ENCODE measurements at places on chromosomes 5 and 9.

- no peak for DNase-seq
Observed at GRCh38 chr9:110571801-110572483, 7.6 kb downstream of the SVEP1 start.

- no peak for DNase-seq
Observed at GRCh38 chr5:141567513-141568117, 51.2 kb downstream of the DIAPH1 start.

- no peak for DNase-seq
Observed at GRCh38 chr5:999724-1000123, 8.9 kb upstream of the NKD2 start.

DNA sequence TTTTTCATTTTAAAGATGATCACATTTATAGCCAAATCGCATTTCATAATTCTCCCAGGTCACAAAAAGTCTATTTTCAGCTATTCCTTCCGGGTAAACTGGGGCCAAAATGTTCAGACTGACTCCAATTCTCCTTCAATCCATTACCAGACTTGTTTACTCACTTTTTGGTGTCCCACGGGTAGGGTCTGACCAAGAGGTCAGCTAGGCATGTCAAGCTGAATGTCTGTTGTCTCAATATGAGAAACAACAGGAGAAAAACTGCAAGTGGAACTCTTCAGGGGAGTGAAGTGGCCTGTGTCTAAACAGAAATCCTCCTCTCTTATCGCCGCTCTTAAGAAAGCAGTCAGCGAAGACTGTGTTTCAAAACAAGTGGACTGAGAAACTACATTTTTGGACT, 171.3 kb downstream of the APBA1 start:
- DNase-seq = no peak

GRCh38 chr9:137294681-137295237, 7.3 kb downstream of the NRARP start:
- no peak for DNase-seq

- DNase-seq = no peak
Observed at GRCh38 chr9:93086447-93087224, 9.4 kb upstream of the CARD19 start.

DNA sequence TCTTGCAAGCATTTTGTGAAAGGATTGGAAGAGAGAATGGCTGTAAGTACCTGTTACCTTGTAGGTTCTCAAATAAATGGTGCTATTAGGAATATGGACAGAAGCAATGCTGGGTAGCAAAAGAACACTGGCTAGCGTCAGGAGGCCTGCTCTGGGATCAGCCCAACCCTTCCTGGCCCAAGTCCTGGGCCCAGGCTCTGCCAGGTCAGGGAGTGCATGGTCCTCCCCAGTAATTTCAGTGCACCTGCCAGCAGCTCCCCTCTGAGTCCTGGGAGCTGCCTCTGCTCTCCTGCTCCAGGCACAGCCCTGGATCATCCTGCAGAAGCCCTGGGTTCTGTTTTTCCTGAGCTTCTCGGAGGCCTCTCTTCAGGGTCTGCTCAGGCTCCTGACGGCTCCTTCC, 89.5 kb upstream of the ARAP3 start:
- DNase-seq = no peak

GRCh38 chr9:14107495-14107894, 206.4 kb downstream of the NFIB start:
- no peak for DNase-seq

DNA sequence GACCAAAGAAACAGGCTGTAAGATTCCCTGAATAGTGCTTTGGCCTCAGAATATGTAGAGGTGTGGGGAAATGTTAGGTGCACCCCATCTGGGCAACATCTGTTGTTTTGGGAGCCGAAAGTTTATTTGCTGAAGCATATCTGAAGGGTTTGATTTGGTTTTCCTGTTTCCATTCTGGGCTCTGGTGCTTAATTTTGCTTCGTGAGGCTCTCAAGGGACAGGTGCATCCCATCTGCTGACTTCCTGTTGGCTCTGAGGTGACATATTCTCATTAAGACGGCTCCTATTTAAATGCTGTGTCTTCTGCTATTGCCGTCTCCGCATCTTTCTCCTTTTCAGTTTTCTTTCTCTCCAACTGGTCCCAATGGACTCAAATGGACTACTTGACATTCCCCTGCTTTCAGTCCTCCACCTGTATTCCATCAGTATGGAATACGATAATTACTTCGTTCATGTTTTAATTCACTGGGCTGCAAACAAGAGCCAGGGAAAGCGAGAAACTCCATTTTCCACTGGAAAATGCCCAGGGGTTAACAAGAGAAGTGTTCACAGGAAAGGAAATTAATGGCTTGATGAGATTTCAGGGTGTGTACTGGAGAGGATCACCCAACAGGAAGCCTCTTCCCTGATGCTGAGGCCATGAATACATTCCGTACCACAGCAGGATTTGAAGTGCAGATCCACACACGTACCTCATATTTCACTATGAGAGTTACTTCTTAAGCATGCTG, 104.0 kb downstream of the MTX3 start:
- no peak for DNase-seq

GRCh38 chr9:2781336-2781735, 62.6 kb downstream of the PUM3 start:
- no peak for DNase-seq

- no peak for DNase-seq
Observed at GRCh38 chr9:32486839-32487562, 39.0 kb downstream of the RIGI start.

GRCh38 chr9:5953743-5954707, 61.4 kb downstream of the RANBP6 start:
- DNase-seq = no peak

- DNase-seq = no peak
Observed at GRCh38 chr5:168613996-168614395, 34.8 kb upstream of the PANK3 start.

- no peak for DNase-seq
Observed at GRCh38 chr9:74645007-74645639, 148.0 kb downstream of the RORB start.

- DNase-seq = no peak
Observed at GRCh38 chr5:112995764-112996618, 19.4 kb downstream of the DCP2 start.

DNA sequence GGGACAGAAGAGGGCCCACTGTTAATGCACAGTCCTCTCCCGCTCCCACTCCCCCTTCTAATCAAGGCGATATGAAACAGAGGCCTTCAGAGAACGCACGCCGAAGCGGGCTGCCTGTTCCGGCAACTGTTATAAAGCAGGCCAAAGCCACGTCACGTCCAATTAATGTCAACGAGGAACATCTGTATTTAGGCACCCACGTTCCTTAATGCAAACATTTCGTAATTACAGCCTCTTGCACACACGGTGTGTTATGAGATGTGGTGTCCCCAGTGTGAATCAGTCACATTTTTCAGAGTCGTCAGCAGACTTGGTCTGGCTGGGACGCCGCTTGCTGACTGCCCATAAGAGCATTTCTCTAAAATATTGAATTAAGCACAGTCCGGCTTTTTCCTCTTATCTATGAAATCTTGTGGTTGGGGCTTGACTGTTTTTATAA, 339.0 kb downstream of the NSG2 start:
- DNase-seq = no peak

DNA sequence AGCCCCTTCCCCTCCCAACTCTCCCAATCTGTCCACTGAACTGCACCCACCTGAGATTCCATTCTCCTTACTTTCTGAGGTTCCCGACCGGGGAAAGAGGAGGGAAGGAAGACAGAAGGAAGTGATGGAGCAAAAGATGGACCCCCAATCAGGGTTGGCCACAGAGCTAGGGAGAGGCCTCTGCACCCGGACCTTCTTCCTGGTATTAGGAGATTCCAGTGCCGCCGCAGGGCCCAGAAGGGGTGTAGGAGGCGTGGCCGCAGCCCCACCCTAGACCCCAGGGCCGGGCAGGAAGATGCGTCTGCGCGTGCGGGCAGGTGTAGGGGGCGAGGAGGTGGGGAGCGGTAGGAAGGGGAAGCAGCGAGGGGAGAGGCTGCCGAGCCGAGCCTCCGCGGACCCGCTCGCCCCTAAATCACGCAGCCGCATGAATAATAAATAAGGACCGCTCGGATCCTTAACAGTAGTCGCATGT, 104.2 kb upstream of the MVB12B start:
- no peak for DNase-seq

DNA sequence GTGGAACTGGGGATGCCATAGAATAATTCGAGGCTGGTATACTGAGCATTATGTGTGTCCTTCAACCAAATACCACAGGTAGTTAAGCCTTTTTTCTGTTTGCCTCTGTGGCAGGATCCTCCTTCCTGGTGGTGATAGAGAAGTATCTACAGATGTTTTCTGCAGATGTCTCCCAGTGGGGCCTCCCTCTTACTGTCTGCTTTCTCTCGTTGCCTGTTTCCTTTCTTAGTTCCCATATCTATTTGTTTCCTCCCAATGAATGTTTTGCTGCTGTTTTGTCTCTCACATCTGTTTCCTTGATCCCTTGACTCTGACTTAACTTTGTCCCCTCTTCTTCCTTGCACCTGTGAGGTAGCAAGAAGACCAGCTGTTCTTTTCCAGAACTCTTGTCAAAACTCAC, 130.9 kb upstream of the NUDT12 start:
- DNase-seq = no peak

- DNase-seq = no peak
Observed at GRCh38 chr5:72013766-72014624, 93.3 kb upstream of the MAP1B start.

GRCh38 chr9:37300620-37301019, 121.9 kb upstream of the GRHPR start:
- no peak for DNase-seq

GRCh38 chr9:33823801-33824200, 6.8 kb downstream of the UBE2R2 start:
- DNase-seq = no peak

DNA sequence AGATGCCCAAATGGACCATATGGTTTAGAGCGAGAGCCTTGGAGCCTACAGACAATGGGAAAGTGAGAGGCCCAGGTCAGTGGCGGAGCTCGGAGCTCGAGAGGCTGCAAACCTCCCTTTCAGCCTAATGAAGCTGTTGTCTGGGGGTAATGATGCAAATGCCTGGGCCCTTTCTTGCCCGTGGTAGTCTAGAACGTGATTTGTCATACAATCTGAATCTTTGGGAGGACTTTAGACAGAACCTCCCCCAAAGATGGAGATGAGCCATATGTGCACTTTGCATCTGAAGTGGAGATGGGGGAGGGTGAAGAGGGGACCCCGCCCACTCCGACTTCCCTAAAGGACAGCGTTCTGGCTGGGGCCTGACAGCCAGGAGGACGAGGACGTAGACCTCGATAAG, 10.3 kb upstream of the NEUROG1 start:
- DNase-seq = no peak

GRCh38 chr9:91837981-91838731, 111.9 kb downstream of the ROR2 start:
- no peak for DNase-seq

- no peak for DNase-seq
Observed at GRCh38 chr9:34536685-34537084, 13.9 kb upstream of the ENHO start.

DNA sequence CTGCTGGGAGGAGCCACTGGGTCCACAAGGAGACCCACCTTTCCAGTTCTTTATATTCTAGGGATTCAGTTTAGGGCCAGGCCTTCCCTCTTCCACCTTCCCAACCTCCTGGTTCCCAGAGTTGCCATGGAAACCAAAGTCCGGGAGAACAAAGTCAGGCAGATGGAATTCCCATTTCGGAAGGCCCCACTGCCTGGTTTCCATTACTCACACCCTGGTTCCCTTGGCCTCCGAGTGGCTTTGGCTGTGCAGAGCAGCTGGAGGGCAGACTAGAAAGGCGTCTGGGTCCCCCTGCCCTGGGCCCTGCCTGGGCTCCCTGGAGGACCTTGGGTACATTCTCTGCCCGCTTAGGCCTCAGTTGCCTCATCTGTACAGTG, 136.1 kb downstream of the RGS3 start:
- no peak for DNase-seq
